AG09319 (cell line): ENCODE measurements at places on chromosomes 6 and 20.

- DNase-seq = no peak
Observed at GRCh38 chr6:159169557-159170332, 545 bp downstream of the FNDC1 start.

DNA sequence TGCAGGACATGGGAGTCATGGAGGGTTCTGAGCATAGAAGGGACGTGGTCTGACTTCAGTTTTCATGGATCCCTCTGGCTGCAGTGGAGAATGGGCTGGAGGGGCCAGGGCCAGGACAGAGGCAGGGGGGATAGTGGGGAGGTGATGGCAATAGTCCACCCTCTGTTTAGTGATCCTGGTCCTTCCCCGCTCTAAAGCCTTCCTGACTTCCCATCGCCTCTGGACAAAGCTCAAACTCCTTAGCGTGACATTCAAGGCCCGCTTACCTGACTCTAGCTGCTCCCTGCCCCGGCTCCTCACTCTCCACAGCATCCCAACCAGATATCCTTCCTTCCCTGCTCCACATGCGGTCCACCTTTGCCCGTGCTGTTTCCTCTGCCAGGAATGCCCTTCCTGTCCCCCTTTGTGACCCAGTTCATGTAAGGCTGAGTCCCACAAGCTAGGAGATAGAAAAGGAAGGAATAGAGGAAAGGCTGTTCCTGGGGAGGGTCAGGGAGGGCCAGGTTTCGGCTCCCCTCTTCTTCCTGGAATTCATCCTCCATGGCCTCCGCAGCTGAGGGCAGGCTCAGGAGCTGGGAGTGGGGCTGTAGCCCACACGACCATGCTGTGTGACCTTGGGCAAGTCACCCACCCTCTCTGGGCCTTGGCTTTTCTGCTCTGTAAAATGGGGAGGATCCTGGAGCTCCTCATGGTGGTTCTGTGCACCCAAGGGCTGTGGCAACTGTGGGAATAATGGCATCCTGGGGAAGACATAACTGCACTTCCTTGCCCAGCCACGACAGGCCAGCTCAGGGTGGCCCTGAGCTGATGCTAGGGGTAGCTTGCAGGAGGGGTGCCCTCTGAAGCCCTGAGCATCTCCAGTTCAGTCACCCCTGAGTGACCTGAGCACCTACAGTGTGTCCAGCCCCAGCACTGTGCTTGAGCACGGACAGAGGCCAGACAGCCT lies 116.1 kb downstream of the CEBPB start:
- DNase-seq = no peak

DNA sequence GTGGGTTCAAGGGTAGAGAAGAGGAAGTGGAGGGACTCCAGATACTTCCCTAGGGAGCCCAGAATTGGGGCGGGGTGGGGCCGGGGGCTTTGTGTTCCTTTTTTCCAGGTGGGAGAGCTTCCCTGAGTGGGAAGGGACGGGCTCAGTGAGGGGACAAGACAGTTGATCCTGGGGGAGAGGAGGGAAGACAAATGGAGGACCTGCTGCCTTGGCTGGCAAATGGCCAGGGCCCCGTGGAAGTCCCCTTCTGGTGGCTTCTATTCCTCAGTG lies 2.6 kb downstream of the CTSZ start:
- no peak for DNase-seq

DNA sequence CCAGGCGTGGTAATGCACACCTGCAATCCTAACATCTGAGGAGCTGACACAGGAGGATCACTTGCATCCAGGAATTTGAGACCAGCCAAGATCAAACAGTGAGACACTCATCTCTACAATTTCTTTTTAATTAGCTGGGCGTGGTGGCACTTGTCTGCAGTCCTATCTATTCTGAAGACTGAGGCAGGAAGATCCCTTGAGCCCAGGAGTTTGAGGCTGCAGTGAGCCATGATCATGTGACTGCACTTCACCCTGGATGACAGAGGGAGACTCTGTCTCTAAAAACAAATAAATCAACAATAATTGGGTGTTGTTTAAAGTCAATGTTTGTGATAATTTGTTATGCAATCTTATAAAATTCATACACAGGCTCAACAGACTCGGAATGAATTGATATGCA lies 18.0 kb upstream of the HLA-A start:
- DNase-seq = no peak

DNA sequence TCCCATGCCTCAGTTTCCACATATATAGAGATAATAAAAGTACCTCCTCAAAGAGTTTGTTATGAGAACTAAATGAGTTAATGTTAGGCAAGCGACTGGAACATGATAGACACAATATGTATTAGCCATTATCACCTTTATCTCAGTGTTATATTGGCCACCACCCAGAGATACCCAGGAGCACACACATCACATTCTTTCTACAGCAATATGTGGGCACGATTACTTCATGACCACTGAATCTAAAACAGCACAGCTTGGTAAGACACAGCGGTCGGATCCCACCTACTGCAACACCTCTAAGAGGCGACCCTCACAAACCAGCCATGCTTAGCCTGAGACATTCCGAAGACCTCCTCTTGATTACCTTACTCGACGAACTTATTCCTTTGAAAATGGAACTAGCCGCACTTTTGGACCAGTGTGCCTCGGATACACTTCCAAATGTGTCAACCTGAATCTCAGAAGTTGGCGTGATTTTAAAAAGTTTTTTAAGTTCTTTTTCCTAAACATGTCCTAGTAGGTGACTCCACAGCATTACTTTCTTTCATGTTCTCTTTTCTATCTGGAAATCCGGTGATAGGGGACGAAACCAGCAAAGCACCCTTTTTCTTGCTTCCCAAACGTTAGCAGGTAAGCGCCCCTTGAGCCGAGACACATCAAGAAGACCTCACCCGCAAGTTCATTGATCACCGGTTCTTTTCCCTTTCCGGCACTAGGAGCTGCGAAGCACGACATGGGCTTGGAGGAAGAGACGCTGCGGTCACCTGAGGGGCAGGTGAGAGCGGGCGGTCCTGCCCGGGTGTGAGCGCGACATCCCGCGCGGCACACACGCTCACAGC lies 923 bp downstream of the GMDS start:
- no peak for DNase-seq

DNA sequence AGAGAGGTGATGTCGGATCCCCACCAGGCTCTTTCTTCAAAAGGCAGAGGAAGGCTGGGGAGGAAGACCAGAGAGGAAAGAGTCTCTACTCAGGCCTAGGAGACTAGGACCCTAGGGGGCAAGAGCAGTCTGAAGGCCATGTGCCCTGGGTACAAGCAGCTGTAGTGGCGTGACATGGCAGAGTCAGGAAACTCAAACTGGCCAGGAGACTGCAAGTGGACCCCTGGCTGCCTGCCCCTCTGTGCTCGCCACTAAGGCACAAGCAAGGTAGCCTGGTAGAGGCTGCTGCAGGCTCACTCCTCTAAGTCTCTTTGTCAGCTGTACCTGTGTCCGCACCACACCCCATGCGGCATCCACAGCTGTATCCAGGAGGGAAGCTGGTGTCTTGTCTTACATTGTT lies 19.9 kb downstream of the CST9L start:
- no peak for DNase-seq
